ENCODE measurements at places on chromosomes 11 and 22.

- DNase-seq: no peak
Observed at GRCh38 chr11:119085437-119085847, 761 bp downstream of the HMBS start.

- peak; percentile 26 for DNase-seq
Observed at GRCh38 chr11:125111001-125111342, 454 bp downstream of the TMEM218 start.

- DNase-seq: peak; percentile 2
Observed at GRCh38 chr11:15667127-15667725, 552.5 kb downstream of the INSC start.

GRCh38 chr22:46290121-46290842 is 6.4 kb upstream of the GTSE1 start:
- peak; percentile 81 for DNase-seq

DNA sequence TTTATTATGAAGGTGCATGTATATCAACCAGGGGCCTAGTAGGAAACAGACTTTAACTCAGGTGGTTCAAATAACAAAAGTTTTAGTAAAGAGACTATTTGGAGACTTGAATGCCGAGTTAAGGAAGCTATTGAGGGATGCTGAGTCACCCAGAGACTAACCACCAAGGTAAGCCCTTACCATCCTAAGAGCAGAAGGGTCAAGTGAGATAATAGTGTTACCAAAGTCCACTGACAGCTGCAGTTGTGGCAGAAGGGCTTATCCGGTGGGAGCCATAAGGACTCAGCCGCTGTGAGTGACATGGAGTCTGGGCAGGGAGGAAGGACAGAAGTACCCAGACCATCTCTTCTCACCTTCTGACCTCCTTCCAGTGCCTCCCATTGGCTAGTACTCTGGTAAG is 134.0 kb downstream of the INSC start:
- peak; percentile 54 for DNase-seq

GRCh38 chr11:123645286-123645975 is 9.0 kb downstream of the SCN3B start:
- DNase-seq: no peak

DNA sequence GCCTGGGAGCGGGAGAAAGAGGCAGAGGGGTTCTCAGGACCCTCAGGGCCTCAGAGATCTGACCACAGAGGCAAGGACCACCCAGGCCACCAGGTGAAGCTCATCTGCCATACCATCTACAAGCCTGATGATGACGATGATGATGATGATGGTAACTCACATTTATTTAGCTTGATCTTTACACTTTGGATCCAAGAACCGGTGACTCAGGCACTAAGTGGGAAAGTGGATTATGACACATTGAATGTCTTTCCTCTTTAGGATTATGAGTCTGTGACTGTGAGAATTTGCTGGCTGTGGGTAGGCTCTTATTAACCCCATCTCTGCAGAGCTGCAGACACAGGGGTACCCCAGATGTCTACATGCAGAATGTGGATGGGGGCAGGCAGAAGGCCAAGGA is 110.3 kb downstream of the DSCAML1 start:
- no peak for DNase-seq

GRCh38 chr11:114624455-114625207 is 29.0 kb upstream of the NXPE4 start:
- no peak for DNase-seq

DNA sequence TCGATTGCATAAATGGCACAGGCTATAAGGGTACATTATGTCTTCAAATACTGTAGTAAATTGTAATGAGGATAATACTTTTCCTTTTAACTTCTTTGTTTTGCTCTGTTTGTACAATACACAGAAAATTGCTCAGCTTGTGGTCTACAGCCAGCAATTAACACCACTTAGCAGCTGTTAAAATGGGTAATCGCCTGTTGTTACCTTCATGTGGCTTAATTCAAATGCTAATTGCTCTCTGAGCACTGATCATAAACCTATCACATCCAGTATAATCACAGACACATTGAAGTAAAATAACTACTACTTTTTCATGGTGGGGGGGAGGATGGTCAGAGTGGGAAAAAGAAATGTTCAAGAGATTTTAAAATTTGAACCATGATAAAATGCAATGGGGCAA is 1164.1 kb upstream of the CNTN5 start:
- no peak for DNase-seq

GRCh38 chr22:32696089-32696488 is 105.4 kb upstream of the TIMP3 start:
- no peak for DNase-seq

DNA sequence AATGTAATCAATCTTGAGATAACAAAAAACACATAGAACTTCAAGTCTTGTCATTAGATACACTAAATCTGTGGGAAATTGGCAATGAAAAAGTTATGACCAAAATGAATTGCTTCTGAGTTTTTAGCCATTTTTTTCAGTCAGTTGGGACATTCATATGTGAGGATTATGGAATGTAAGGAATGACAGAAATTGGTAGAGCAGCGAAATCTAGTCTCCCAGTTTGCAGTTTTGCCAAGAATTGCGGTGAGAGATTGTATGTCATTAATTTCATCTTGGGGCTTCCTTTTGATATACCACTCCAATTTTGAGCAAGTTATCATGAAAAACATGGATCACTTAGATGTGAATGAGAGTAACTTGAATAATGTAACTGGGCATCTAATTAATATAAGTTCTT is 49.9 kb downstream of the SIK2 start:
- DNase-seq: peak; percentile 26

GRCh38 chr22:23673826-23674690 is 16.8 kb upstream of the RGL4 start:
- no peak for DNase-seq

DNA sequence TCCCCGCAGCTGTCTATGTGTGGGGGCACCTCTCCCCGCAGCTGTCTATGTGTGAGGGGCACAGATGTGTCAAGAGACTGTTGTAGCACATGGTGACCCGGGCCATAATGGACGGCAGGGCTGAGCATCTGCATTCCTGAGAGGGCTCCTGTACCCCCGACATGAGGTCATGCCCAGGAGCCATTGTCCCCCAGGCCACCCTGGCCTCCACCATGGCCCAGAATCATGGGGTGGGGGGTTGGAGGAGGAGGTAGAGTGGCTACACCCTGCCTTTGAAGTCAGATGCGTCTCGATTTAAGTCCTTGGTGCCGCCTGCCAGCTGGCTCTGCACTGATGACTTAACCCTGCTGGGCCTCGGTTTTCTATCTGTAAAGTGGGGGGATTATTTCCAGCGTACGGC is 49.1 kb downstream of the ARHGAP8 start:
- DNase-seq: no peak

DNA sequence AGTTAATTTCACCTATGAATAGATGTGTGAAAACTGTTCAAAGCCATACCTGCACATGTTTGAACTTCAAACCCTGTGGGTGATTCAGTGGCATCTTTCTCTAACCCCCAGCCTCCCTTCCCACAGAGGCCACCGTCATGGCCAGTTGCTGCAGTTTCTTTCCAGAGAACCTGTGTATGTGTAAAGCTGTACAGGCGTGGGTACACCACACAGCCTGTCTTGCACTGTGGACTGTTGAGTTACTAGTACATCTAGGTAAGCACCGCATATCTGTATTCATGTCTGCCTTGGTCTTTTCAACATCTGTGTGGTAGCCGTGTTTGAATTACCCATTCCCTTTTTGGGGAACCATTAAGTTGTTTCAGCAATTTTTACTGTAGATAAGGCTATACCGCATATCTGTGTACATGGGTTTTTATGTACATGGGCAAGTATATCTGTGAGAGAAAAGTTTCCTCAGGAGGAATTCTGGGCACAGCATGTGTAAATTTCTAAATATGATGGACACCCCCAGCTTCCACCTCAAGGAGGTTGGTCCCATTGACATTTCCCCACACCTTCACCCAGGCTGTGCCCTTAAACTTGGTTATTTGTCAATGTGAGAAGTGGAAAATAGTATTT is 13.9 kb downstream of the NEAT1 start:
- DNase-seq: peak; percentile 56

GRCh38 chr11:116352881-116353280 is 419.9 kb downstream of the BUD13 start:
- no peak for DNase-seq

Measured in myocyte (in vitro differentiated cells).